Activated T-helper 1 cell treated with Interleukin-2 at 50 U/mL for 16 hours (primary cell): ENCODE measurements at places on chromosomes 5 and 9.

GRCh38 chr5:3344671-3345070 is 251.0 kb upstream of the IRX1 start:
- no peak for DNase-seq

DNA sequence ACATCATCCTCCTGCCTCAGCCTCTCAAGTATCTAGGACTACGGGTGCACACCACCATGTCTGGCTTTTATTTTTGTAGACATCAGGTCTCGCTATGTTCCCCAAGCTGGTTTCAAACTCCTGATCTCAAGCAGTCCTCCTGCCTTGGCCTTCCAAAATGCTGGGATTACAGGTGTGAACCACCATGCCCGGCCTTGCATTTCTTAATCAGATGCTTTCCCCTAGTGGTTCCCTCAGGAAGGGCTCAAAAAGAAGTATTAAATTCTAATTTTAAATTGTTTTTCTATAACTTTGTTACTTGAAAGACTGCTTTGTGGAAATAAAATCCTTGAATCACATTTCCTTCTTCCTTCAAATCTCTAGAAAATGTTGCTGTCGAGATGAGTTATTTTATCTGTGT is 79.5 kb upstream of the ROR2 start:
- no peak for DNase-seq

DNA sequence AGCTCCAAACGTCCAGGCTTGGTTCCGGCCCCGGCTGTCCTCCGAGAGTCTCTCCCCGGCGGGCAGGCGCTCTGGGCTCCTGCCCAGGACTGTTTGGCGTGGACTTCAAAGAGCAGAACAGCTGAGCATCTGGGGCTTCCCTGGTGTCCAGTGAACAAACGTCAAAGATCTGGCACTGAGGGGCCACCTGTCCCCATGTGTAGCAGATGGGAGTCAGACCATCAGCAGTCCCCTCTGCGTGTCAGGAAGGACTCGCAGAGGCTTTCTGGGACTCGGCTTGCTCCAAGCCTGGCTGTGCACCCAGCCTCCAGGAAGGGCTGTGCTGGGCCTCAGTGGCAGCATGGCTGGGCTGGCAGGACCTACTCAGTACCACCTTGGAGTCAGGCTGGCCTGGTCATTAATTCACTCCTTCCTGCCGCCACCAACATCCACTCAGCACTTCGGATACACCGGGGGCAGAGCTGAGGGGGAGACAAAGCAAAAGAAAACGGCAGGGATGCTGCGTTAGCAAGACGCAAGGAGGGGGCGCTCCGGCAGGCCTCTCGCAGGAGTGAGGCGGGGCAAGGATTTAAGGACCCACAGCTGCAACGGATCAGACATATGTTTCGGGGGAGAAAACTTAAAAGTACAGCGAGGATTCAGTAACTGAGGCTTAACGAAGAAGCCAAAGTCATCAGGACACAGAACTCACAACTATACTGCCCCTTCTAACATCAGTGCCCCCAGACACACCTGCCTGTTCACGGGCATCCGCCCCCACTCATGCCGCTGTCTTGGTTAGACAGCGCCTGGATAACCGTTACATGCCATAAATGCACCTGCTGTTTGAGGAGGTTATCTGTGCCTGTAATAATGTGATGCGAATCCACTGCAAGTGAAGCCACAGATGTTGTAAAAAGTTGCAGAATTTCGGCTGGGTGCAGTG is 164.5 kb upstream of the PHYKPL start:
- DNase-seq = no peak

DNA sequence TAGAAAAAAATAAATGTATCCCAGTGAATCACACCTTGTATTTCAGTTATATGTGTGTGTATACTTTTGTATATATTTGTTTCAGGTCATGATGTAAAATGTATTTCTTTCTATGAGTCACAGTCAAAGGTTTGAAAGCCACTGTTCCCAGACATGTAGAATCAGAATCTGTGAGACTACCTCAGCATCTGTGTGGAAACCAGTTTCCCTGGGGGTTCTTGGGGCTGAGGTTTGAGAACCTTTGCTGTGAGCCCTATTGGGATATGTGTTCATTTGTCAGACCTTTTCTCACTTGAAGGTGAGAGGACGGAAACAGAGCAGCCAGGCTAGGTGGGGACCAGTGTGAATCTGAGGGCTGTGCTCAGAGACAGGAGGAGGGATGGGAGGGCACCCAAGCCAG is 78.7 kb upstream of the SAP30L start:
- DNase-seq = no peak

GRCh38 chr5:120901199-120901598 is 437.1 kb downstream of the PRR16 start:
- DNase-seq = no peak

- DNase-seq = no peak
Observed at GRCh38 chr5:137627706-137628105, 108.2 kb downstream of the KLHL3 start.

DNA sequence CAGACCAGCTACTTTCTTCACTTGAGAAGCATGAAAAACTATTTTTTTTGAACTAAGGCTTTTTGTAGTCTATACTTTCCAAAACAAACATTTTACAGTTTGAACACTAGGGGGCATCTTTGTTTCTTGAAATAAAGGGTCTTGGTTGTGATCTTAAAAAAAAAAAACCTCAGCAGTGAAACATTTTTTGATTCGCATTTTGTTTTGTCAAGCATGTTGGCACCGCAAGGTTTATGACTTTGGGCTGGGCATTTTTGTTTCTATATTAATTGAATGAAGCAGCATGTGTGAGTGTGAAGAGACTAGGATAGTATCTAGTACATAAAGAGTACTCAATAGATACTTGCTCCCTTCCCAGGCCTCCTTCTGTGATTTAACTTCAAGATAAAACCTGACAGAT is 31.6 kb upstream of the ACOT12 start:
- DNase-seq = no peak

DNA sequence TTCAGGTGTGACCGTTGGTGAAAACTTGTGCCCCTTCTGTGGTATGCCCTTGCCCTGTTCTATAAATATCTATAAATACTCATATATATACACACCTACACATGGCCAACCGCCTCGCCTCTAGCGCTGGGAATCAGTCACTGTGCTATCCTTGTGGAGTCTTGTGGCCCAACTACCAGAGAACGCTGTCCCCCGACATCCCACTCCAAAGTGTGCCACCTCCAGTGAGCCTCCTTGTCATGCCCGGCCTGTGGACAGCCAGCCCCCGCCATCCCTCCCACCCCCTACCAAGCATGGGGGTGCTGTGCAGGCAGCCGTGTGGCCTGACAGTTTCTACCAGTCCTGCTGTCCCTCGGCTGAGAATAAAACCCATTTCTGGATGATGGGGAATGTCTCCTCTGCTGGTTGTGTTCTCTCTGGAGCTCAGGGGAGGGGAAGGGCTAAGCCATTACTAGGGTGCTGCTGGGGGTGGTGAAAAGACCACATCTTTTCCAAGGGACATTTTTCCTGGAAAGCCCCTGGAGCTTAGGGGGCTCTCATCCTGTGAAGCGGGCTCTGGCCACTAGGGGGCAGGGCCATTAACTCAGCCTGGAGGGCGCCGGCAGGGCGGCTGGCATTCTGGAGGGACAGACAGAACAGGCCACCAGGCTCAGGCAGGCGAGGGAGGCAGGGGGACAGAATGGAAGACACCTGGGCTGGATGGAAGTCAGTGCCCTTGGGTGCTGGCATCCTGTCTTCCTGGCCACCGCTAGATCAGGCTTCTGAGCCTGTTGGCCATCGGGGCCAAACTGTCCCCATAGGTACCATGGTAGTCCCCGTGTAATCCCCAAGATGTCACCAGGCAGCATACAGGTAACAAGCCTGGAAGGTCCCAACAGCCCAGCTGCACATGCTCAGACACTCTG is 20.7 kb downstream of the GOLGA2 start:
- peak; percentile 30 for DNase-seq

- no peak for DNase-seq
Observed at GRCh38 chr5:36948041-36948440, 71.5 kb downstream of the NIPBL start.

DNA sequence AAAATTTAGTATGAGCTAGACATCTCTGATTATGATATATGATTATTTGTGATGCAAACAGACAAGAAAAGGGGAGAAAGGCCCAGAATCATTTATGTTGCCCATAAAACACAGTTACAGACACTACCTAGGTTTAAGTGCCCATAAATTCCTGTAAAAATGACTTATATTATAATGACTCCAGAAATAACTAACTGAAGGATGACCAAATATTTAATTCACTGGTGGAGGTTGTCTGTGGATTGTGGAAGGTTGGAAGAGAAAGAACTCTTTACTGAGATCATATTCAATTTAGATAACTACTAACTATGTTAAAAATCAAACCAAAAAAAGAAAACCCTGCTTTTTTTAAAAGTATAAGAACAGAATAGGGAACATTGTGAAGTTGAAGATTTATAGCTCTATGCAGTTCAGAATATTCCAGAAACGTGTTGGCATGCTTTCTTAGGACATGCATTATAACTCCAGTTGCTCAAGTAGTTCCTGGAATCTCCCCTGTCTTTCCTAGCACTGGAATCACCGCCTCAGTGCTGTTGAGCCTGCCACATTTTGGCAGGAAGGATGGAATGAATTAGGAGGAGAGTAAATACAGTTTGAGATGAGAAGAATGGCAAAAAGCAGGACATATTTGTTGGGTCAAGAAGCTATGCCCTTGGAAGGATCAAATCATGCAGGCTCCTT is 72.0 kb upstream of the PAPPA start:
- DNase-seq = no peak

GRCh38 chr5:114977979-114978573 is 191.6 kb downstream of the TRIM36 start:
- DNase-seq = no peak

DNA sequence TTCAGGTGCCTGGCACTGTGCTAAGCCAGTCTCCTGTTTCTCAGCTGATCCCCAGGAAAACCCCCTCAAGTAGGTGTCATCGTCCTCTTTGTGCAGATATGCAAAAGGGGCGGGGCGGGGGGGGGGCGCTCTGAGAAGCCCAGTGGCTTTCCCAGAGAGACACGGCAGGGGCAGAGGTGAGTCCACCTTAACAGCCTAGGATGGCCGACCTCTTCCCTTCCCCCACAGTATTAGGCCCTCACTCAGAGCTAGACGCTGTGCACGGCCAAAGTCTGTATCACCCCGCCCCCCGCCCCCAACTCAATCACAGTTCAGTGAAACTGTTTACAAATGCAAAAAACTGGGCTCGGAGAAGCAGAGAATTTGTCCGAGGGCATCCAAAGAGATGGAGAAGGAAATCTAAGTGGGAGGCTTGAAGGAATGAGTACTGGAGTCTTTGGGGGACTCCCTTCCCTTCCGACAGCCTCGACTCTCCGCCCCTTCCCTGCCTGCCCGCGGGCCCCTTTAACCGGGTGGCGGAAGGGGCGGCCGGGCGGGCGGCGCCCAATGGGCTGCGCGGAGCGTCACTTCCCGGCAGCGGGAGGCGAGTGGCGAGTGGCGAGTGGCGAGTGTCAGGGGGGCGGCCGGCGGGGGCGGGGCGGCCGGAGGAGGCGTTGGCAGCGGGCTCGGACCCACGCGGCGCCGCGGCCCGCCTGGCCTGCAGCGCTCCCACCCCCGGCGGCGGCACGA is at the start of gene ERGIC1:
TSS of gene ERGIC1 (plus strand) at position 566 of the 729 bp plus-strand sequence. CDS start at position 729, 163 bp downstream.
- peak; percentile 50 for DNase-seq

DNA sequence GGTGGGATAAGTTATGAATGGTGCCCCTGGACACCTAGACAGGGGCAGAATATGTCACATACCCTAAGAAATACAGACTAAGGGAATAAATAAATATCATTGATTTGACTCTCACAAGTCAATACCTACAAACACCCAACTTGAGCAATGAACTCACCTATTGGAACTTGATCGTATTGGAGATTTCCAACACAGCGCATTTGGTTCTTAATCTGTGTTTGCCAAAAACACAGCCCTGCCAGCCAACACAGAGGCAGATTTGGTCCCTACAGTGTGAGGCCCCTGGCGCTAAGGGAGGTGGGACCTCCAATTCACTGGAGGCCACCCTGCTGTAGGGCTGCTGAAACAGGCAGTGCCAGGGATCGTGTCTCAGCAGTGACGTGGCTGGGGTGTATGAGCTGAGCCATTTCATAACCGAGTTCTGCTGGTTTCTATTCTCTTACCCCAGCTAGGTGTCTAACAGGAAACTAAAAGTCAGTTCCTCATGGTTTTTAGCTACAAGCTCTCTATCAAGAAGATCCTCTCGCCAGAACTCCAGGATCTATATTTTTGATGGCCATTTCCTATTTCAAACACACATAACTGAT is 84.5 kb downstream of the SLC1A1 start:
- DNase-seq = no peak

DNA sequence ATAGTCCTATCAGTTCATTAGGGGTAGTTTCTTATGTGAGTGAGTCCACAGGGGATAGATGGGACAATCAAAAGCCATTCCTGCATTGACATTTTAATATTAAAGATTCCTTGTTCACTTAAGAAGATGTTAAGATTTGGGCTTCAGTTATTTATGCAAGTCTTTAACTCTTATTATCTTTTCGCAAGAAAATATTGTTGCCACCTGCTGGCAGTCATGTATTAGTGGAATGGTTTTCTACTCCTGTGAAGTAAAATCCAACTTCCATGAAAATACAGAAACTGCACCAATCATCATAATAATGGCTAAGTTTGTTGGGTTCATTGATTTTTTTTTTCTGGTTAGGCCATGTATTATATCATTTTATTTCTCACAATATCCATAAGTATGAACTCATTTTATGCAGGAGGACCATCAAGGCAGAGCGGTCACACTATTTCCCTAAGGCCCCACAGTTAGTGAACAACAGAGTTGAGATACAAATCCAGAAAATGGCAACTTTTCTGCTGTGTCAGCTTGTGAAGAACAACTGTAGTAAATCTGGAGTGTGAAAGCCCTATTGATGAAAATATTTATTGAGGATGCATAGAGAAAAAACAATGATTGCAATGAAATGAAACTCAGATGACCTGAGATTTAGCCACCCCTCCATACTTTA is 88.5 kb upstream of the TXNDC8 start:
- DNase-seq = no peak

- no peak for DNase-seq
Observed at GRCh38 chr5:135095871-135096270, 61.8 kb upstream of the PITX1 start.

DNA sequence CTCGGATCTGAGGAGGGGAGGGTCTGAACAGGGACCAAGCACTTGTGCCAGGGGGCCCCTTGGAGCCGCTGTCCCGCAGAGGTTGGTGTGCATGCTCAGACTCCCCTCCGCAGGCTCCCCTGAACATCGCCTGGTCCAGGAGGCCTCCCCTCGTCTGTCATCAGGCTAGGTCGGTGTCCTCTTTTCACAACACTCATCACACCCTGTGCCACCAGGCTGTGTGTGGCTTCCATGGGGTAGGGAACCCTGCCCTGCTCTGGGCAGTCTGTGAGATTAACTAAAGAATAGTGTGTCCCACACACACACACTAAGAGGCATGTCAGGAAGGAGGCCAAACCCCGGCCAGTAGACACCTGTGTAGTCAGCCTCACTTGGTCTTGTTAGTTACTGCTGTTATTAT is 119.3 kb downstream of the C5orf15 start:
- DNase-seq = no peak

GRCh38 chr9:112069318-112070169 is 105.6 kb downstream of the SUSD1 start:
- no peak for DNase-seq
